ENCODE measurements at places on chromosomes 12 and 14.

DNA sequence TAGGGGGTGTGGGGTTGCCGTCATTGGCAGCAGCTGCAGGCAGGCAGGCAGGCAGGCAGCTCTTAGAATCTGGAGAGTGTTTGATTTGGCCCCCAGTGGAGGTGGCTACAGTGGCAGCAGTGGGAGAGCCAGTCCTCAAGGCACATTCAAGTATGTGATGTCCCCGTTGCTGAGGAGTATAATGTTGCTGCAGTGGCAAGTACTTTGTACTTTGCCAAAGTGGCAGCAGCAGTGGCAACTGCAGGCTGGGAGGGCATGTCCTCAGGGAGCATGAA is 147.1 kb downstream of the PAPOLA start:
- no peak for DNase-seq

GRCh38 chr14:99273766-99274345 is 1.9 kb upstream of the BCL11B start:
- DNase-seq, result no peak

- no peak for DNase-seq
Observed at GRCh38 chr12:11482955-11483354, 87.6 kb upstream of the PRB2 start.

DNA sequence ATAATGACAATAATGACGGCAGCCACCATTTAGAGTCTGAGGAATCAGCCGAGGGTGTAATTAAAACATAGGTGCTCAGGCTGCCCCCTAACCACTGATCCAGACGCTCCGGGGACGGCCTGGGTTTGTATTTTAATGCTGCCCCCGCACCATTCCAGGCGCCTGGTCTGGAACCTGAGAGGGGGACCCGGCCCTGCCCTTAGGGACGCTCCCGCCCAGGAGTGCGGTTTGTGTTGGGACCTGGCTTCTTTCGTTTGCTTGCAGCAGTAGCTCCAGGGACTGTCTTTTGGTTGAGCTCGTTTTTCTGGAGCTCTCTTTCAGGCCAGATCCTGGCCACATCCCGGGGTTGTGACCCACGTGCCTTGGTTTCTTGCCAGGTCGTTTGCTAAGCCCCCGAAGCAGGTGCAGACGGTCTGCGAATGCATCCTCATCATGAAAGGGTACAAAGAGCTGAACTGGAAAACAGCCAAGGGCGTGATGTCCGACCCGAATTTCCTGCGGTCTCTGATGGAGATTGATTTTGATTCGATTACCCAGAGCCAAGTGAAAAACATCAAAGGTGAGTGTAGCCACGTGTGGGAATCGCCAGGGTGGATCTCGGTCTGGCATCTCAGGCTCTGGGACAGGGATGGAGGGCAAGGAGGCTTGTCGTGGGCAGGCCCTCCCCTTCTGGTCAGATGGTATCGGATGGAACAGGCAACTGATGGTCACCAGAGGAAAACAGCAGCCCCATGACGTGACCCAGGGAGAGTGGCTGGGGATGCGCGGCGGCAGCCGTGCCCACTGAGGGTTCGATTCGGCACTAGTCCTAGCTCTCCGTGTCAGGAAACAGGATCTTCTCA is 63.5 kb downstream of the CCDC92 start:
- no peak for DNase-seq

- no peak for DNase-seq
Observed at GRCh38 chr12:97754306-97754705, 291.7 kb downstream of the RMST start.

DNA sequence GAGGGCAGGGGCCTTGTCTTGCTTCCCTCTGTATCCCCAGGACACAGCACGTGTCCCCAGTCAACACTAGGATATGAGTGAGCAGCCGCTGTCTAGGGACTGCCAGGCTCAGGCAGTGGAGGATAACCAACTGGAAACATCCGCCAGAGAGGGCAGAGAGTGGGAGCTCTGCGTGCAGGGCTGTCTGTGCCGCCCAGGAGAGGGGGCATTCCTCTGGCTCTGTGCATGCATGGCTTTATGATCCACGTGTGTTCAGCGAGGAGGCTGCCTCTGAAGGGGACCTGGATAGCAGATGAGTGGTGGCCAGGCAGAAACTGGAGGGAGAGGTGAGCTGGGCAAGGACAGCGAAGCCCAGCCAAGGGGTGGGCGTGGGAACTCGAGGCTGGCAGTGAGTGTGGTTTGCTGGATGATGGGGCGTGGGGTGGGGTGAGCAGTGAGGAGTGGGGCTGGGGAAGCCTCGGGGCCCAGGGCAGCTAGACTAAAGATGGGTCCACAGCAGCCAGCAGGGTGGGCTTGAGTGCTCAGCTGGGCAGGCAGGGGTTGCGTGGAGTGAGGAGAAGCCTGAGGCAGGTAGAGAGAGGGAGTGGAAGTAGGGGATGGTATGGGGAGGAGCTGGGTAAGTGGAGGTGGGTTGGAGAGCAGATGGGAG is 72.9 kb downstream of the PRIMA1 start:
- DNase-seq, result no peak

GRCh38 chr12:74412606-74413230 is 124.9 kb upstream of the ATXN7L3B start:
- no peak for DNase-seq

DNA sequence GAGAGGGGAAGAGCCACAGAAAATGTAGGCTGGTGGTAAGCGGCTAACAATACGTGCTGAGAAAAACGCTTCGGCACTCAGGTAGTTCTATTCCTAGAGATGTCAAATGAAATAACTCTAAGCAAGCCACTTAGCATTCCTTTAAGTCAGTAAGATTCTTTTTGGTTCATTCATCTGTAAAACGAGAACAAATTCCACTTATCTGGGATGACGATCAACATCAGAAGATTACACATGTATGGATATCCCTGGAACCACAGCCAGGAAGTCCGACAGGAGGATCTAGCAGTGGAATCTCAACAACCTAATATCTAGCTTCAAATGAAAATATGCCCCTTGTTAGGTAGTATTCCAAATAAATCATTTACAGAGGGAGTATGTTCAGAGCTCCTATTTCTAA is 74.6 kb upstream of the CDKN3 start:
- DNase-seq, result no peak

DNA sequence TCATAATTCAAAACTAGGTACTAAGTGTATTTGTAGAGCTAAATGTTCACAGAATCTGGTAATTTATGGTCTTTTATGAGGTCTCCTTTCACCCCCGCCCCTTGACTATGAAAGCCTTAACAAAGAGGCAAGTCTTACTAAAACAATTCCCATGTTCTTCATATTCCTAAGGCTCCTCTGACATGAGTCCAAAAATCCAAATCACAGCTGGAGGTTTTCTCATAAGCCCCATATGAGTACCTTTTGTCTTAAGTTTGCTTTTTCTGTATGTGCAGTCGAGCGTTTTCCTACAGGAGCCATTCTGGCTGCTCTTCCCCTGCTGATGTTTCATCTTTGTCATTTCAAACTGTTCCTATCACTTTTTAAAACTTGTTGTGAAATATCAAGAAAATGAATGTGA is 55.2 kb downstream of the SIX1 start:
- DNase-seq, result no peak

DNA sequence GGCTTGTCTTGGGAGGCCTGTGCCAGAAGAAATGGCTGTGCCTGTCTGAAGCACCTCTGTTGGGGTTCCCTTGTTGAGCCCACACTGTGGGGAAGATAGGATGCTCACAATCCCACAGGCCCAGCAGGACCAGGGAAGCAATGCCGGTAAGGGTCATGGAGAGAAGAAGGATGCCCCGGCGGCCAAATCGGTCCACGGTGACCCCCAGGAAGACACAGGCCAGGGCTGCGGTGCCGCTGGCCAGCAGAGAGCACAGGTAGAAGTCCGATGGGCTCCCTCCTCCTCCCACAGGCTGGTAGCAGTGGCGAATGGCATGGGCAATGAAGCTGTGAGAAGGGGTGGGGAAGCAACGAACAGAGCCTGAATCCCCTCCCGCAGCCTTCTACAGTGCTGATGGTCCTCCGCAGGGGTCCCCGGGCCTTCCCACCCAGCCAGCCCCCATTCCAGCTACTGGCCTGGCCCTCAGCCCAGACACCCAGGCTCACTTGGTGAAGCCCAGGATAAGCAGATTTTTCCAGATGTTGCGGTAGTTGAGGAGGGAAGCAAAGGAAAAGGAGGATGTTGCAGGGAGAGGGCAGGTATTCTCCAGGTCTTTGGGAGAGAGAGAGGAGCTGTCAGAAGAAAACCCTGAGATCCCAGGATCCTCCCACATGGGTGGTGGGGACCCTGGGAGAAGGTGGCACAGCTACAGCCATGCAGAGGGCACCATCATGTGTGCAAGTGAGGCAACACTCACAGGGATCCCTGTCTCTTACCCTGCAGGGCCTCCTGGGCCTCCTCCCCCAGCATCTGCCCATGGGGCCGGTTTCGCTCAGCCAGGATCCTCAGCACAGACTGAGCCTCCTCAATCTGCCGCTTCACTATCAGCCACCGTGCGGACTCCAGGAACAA is 5.0 kb downstream of the SLC22A17 start:
- no peak for DNase-seq

DNA sequence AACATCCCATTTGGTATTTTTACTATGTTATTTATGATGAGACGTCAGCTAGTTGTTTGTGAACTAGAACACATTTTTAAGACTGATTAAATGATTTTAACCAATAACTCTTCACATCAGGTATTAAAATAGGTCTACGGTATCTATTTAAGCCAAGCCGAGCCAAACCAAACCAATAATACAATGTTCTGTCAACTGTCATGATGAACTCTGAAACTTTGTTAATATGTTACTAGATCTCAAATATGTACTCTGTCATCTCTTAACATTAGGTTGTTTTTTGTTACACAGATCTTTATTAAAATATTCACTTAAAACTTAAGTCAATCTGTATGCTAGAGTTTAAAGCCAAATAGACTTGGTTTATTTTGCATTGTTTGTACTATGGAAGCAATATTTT is 1.0 kb downstream of the ART4 start:
- no peak for DNase-seq

- peak; percentile 36 for DNase-seq
Observed at GRCh38 chr12:55996201-55996714, 818 bp upstream of the SUOX start.

DNA sequence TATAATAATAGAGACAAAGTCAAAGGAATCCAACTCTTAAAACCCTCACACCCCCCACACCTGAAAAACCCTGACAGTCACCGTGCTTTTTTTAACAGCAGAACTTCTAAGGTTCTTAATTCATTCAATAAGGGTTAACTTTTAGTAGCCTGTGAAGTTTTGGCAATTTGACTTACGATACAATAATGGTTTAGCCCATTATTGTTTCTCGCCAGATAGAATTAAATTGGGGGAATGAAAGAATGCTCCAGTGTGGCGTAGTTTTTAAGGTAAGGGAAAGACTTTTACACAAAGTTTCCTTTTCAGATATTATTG is 604 bp upstream of the MAGOHB start:
- no peak for DNase-seq

GRCh38 chr14:70107309-70107708 is 81.4 kb downstream of the SLC8A3 start:
- DNase-seq, result no peak

DNA sequence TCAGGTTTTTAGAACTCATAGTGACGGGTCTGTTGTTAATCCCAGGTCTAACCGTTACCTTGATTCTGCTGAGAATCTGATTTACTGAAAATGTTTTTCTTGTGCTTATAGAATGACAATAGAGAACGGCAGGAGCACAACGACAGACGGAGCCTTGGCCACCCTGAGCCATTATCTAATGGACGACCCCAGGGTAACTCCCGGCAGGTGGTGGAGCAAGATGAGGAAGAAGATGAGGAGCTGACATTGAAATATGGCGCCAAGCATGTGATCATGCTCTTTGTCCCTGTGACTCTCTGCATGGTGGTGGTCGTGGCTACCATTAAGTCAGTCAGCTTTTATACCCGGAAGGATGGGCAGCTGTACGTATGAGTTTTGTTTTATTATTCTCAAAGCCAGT is 34.4 kb downstream of the PSEN1 start:
- DNase-seq, result no peak

DNA sequence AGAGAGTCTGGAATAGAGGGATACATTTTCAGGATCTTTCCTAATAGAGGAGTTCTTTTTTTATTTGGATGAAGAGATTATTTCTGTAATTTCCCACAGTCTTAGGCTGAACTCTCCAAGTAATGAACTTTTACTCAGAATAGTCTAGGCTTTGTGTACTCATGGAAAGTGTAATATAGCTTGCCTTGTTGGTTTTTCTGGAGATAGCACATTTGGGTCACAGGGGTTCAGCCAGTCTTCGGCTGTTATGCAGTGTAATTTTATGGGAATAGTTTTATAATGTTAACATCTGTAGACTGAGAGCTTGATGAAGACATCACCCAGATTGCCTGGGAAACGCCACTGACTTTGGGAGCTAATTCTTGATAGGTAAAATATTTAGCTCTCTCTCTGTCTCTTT is 450.8 kb downstream of the RAD51B start:
- DNase-seq, result no peak

DNA sequence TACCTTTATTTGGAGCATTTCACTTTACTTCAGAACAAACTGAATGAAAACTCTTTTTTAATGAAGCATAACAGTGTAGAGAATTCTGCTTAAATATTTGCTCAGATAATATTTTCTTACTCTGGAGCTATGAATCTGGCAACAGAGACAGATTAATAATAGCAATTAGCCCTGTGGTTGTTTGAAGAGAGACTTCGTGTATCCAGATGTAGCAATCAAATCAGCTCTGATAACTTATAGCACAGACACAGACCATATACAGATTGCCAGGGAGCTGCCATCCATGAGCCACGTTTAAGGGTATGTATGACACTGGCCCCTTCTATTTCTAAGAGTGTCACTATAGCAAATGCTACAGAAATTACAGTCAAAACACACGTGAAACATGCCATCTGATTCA is 146.6 kb downstream of the EXOC5 start:
- no peak for DNase-seq

DNA sequence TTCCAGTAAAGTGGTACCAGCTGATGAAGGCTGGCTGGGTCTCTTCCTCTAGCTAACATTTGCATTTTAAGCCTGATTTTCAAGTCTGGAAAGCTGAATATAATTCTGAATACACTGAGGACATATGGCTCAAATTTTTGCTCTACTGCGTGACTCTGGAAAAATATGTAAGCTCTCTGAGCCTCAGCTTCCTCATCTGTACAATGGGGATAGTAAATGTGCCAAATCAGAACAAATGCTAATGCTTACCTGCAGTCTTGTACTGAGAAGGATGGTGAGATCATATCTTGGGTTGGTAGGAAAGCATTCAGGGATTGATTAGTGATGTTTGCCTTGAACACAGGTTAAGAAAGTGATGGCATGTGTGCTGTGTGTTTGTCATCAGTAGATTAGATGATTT is 14.6 kb downstream of the HNF1A start:
- DNase-seq, result no peak

- DNase-seq, result no peak
Observed at GRCh38 chr14:61258985-61259384, 22.2 kb downstream of the TMEM30B start.

GRCh38 chr12:76551482-76551888 is 8.1 kb downstream of the OSBPL8 start:
- peak; percentile 57 for DNase-seq

GRCh38 chr14:50887476-50887875 is 15.6 kb downstream of the ABHD12B start:
- DNase-seq, result no peak

- no peak for DNase-seq
Observed at GRCh38 chr12:88578276-88579160, 1.8 kb downstream of the KITLG start.

- no peak for DNase-seq
Observed at GRCh38 chr12:117101953-117102799, 3.0 kb upstream of the TESC start.

GRCh38 chr14:89617481-89618329 is 200.7 kb upstream of the FOXN3 start:
- no peak for DNase-seq

All from CMK (cell line).